ENCODE measurements at places on chromosomes 2 and 18.

DNA sequence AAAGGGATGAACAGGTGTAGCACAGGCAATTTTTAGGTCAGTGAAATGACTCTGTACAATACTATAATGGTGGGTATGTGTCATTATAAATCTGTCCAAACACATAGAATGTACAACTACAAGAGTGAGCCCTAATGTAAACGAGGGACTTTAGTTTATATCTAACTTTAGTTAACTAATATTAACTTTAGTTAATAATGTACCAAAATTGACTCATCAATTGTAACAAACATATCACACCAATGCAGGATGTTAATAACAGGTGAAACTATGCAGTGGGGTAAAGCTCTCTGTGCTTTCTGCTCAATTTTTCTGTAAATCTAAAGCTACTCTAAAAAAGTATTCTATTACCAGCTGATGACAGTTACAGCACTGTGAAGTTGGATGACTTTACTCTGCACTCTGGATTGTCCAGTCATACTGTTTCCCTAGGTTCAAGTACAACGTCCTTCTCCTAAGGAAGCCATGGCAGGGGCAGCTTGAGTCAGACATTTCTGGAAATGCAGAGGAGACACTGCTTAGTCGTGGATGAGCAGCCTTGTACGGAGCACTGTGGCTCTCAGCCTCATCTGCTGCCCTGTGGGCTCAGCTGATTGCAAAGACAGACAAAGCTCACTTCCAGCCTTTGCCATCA, 26.1 kb downstream of the TGFA start:
- DNase-seq, result no peak

DNA sequence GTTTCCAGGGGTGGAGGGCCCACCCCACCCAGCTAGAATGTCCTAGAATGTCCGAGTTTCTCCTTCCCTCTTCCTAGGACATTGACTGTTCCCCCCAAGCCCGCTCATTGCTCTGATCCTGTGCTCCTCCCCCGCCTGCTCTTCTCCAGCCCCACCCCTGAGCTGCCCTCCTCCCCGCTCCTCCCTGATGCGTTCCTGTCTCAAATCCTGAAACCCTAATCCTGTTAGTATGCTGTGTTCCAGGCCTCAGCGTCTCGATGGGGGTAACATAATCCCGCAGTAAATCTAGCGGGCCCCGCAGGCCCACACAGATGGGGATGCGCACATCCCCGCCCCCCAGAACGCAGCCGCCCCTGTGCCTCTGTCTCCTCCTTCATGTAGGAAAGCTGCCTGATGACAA, 51.3 kb downstream of the NRP2 start:
- DNase-seq, result no peak

GRCh38 chr18:49910986-49911385, 97.7 kb upstream of the ACAA2 start:
- no peak for DNase-seq

GRCh38 chr18:79608069-79608468, 71.5 kb upstream of the CTDP1 start:
- DNase-seq, result no peak

DNA sequence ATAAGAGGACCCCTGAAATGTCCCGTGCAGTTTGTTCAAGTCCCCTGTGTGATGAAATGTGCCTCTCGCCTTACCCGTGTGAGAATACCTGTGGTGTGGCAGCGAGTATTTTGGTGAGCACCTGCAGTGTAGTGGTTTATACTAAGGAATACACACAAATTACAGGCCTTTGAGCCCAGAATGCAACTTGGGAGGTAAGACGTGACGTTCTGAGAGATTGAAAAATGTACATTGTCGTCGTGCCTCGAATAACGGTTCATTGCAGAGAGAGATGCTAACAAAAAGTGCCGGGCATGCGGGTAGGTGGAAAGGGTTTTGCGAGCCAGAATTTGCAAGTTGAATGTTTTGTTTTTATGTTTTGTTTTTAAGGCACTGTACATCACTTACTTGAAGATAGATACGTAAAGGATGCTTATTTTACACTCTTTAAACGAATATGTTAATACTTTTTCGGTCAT, 867 bp downstream of the RBBP8 start:
- DNase-seq, result no peak

GRCh38 chr2:134482131-134482723, 228.4 kb downstream of the MGAT5 start:
- DNase-seq, result no peak

GRCh38 chr18:55382277-55382805, 205.7 kb downstream of the TCF4 start:
- DNase-seq, result no peak

- no peak for DNase-seq
Measured at GRCh38 chr18:25056429-25056828, 295.5 kb downstream of the ZNF521 start.

DNA sequence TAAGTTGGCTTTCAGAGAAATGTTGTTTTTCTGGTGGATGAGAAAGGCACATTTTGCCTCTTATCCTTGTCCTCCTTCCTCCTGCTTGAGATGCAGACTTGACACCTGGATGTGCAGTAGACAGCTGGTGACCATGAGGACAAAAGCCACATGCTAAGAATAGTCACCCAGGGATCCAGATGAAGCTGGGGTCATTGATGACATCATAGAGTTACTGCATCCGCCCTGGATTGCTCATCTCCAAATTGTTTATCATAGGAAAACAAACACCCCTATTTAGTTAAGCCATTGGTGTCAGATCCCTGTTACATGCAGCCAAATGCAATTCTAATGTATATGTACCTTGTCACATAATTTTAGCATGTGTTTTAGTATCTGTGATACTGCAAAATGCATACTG, 16.3 kb upstream of the SLC1A4 start:
- DNase-seq, result no peak

DNA sequence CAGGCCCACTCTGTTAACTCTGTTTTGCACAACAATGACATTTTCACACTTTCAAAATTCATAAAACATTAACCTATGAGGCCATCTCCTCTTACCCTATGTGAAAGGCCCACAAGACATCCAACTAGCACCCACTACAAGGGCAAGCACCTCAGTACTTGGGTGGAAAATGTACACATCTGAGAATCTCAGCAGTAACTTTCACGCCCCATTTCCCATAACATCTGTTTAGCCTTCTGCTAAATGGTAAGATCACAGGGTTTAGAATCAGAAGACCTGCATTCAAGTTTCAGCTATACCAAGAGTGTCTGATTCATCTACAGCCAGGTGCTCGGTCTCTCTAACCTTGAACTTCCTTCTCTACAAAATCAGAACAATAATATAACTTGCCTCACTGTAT, 89.2 kb downstream of the SP100 start:
- no peak for DNase-seq

DNA sequence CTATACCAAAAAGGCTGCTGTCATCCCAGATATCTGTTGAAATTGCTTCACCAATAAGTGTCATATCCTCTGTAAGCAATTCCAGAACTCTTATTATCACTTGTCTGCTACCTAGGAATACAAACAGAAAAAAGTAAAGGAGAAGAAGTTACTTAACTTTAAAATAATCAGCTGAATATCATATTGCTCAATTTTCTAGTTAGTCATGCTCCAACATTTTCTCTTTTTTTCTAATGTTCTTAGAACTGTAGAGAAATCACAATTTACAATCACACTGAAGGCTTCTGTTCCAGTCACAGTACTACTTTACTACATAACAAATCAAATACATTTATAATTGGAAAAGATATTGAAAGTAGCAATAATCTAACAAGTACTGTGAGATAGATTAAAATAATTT, 17.4 kb downstream of the RTTN start:
- DNase-seq, result no peak

GRCh38 chr18:62101321-62101721, 85.5 kb downstream of the PIGN start:
- no peak for DNase-seq

GRCh38 chr2:169983506-169983905, 156.3 kb downstream of the UBR3 start:
- DNase-seq, result no peak

- no peak for DNase-seq
Measured at GRCh38 chr2:66948234-66948633, 448.9 kb upstream of the ETAA1 start.

GRCh38 chr18:24937639-24938275, 414.2 kb downstream of the ZNF521 start:
- no peak for DNase-seq

- DNase-seq, result no peak
Measured at GRCh38 chr2:237556773-237557632, 9.4 kb upstream of the PRLH start.

DNA sequence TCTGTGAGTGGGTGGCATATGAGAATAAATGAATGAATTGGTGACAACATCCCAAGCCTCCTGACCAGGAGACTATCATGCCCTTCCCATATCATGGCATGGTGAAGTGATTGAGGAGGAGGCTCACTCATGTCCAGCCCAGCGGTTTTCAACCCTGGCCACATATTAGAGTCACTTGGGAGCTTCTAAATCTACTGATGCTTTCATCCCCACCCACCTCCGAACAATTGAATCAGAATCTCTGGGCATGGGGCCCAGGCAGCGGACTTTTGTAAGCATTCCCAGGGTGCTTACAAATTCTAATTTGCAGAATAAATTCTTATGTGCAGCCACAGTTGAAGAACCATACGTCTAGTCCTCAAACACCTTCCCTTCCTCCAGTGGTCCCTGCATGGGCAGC, 81.7 kb upstream of the SEC11C start:
- no peak for DNase-seq

DNA sequence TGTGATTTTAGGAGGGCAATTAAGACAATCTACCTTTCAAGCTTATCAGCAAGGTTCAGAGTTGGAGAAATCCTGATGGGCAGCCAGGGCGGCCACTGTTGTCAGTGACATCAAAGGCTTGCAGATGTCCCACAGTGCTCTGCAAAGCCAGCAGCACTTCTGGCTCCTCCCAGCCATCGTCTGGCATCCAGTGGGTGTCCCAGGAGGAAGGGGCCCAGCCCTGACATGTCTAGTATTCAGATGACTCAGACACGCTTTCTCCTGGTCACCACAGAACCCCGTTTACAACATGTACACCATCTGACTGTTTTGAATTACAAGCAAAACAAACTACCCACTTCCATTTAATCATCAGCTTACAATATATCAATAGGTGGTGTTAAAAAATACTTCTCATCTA, 61.4 kb downstream of the CYRIA start:
- no peak for DNase-seq

GRCh38 chr2:120182019-120182560, 41.1 kb downstream of the TMEM185B start:
- DNase-seq, result no peak

DNA sequence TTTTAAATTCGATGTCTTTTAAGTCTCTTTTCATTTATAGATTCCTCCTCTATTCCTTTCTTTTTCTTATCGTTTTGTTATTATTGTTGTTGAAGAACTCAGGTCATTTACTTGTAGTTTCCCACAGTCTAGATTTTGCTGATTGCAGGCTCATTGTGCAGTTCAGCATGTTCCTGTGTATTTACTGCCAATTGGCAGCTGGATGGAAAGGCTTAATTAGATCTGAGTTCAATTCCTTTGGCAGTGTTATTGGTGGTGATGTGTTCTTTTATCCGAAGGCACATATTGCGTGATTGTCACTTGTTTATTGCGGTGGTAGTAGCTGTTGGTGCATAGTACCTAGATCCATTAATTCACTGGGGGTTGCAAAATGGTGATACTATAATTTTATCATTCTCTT, 180.7 kb downstream of the BABAM2 start:
- DNase-seq, result no peak

DNA sequence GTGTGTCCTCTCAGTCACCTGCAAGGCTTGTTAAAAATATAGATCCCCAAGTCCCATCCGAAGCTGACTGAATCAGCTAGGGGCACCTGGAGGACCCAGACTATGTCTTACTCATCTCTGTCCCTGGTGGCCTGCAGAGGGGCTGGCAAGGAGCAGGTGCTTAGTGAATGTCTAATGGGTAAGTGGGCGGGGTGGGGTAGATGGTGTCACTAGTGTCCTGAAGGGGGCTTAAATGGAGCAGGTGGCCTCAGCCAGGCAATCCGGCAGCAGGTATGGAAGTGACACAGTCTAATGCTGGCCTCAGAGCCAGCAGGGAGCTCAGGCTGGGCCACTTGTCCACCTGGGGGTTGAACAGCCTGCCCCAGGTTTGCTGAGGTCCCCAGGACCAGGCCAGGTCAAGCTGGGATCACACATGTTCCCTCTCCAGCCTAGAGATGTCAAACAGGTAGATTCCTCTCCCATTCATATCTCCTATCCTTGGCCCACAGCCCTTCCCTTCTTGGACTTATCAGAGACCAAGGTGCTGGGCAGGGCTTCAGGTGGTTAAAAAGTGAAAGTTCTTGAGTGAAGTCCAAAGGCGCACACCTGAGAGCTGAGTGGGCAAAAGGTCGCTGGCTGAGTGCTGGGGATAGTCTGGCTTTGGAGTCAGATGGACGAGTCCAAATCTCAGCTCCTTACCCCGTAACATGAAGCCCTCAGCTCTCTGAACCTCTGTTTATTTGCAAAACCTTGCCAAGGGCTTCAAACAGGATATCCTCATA, 1.7 kb downstream of the STEAP3 start:
- no peak for DNase-seq

GRCh38 chr2:239475161-239476028, 74.6 kb upstream of the HDAC4 start:
- DNase-seq, result no peak

GRCh38 chr2:3010001-3010400, 367.6 kb downstream of the EIPR1 start:
- no peak for DNase-seq

GRCh38 chr2:1868683-1869141, 124.4 kb upstream of the PXDN start:
- DNase-seq, result no peak

DNA sequence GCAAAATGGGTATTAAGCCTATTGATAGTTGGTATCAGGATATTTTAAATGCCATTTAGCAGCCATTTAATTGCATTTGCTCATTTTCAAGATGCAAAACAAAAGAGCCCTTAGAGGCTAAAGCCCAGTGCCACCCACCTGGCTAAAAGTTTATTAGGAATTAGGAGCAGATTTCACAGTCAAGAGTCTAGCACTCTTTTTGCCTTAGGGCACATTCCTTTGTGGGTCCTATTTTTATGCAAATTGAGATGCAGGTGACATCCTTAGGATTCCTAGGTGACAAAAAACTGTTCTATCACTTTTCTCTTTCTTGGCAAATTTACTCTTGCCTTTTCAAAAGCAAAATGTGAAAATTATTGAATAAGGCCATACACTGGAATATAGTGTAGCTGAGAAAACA, 42.0 kb downstream of the CTNNA2 start:
- no peak for DNase-seq

GRCh38 chr18:40851014-40851429, 1104.0 kb upstream of the PIK3C3 start:
- no peak for DNase-seq

DNA sequence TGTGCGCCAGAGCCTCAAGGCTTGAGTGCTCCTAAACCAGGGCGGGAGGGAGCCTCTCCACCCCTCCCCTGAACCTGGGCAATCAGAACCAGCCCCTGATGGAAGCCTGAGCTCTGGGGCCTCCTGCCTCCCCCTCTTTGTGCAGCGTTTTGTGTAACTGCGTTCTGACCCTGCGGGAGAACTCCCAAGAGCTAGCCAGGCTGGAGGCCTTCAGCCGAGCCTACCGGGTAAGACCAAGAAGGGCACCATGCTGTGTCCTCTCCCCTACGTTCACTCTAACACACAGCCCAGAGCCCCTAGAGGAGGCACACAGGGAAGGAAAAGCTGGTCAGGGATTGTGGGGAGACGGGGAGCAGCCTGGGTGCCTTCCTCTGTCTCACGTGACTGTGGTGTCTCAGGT, 108.0 kb downstream of the PLB1 start:
- no peak for DNase-seq

- no peak for DNase-seq
Measured at GRCh38 chr18:58180172-58180571, 136.1 kb downstream of the NEDD4L start.
